ENCODE measurements at places on chromosomes 2 and 18.

DNA sequence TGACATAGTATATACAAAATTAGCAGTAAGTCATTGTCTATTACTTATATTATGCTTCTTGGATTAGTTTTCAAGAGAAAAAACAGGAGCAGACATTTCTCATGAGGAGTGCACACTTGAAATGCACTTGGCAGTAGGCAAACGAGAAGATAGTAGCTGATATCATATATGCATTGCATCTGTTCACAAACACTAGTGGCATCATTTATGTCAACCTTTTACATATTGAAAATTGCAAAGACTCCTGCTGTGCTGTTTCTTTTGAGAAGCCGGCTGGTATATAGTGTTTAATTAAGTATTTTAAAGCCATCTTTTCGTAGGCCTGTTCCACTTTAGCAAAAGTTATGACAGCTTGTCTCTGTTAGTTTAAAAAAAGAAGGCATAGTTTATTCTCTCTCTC is 58.4 kb upstream of the SLC8A1 start:
- no peak for DNase-seq

DNA sequence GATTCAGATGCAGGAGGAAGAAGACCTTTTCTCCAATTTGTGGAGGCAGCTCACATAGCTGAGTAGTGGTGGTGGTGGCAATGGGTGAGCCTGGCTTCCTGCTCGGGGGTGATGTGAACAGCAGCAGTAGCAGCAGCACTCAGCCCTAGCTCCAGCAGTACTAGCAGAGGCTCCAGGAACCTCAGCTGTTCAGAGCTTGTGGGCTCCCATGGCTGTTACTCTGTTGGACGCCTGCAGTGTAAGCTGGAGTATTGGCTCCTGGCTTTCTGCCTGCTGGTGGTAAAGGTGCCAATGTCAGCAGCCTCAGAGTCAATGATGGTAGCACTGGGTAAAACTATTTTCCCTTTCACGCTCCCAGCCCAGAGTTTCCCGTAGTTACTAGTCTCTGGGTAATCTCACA is 3.1 kb upstream of the SEH1L start:
- no peak for DNase-seq

DNA sequence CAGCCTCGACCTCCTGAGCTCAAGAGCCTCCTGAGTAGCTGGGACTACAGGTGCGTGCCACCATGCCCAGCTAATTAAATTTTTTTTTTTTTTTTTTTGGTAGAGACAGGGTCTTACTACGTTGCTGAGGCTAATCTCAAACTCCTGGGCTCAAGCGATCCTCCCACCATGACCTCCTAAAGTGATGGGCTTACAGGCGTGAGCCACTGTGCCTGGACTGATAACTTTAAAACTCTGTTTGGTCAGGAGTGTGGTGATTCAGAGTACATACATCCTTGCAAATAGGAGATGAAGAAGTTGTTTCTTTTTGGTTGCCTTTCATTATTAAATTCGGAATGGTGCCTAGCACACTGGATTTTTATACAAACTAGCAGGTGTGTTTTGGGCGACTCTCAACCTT is 73.0 kb downstream of the LTBP1 start:
- no peak for DNase-seq

DNA sequence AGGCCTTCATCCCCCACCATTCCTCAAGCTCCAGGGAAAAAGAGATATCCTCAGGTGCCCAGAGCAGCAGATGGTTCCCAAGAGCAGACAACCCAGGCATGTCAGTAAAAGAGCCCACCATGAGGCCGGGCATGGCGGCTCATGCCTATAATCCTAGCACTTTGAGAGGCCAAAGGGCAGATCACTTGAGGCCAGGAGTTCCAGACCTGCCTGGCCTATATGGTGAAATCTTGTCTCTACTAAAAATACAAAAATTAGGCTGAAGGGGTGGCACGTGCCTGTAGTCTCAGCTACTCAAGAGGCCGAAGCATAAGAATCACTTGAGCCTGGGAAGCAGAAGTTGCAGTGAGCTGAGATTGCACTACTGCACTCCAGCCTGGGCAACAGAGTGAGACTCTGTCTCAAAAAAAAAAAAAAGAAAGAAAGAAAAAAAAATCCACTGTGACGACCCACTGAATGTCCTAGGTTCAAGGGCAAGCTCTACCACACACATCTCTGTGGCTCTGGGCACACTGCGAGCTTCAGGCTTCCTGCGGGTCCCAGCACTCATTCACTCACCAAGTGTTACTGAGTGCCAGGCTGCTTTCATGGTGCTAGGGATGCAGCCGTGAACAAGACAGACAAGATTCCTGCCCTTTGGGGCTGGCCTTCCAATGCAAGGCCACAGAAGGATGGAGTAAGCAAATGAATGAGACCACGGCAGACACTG is 6.5 kb upstream of the DUSP2 start:
- DNase-seq = no peak

GRCh38 chr2:162072976-162073887 is 783 bp downstream of the DPP4 start:
- DNase-seq = no peak

GRCh38 chr2:84297155-84297554 is 161.9 kb downstream of the SUCLG1 start:
- no peak for DNase-seq

DNA sequence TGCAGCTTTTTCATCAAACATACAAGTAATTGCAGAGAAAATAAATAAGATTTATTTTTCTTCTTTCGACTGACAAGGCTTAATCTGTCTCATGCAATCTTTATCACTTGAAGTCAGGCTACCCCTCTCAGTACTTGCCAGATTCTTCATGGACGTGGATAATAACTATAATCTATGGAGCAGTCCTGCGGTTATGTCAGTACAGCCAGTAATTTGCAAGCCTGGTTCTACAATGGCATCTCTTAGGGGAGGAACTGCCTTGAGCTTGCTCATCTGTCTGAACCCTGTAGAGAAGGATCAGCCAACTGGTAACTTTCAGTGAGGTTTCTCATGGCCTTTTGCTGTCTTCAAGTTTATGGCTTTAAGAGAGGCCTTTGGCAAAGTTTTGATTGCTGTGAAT is 35.5 kb upstream of the LRRTM1 start:
- no peak for DNase-seq

- DNase-seq = no peak
Observed at GRCh38 chr2:237511433-237511832, 24.4 kb downstream of the MLPH start.

DNA sequence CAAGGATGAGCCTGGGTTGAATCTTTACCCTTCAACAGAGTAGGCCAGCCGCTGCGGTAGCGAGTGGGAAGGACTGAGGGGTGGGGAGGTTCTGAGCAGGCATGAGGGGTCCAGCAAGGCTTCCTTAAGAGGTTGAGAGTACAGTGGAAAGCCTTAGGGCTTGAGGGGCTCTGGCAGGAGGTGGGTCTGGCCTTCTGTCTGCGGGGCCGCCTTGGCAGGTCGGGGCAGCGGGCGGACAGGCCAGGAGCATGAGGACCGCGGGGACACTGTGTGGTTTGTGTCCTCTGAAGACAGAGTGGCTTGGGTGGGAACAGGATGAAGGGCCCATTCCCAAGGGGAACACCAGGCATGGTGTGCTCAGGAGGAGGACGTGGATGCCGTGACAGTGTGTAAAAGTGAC is 250.3 kb downstream of the AGAP1 start:
- no peak for DNase-seq

DNA sequence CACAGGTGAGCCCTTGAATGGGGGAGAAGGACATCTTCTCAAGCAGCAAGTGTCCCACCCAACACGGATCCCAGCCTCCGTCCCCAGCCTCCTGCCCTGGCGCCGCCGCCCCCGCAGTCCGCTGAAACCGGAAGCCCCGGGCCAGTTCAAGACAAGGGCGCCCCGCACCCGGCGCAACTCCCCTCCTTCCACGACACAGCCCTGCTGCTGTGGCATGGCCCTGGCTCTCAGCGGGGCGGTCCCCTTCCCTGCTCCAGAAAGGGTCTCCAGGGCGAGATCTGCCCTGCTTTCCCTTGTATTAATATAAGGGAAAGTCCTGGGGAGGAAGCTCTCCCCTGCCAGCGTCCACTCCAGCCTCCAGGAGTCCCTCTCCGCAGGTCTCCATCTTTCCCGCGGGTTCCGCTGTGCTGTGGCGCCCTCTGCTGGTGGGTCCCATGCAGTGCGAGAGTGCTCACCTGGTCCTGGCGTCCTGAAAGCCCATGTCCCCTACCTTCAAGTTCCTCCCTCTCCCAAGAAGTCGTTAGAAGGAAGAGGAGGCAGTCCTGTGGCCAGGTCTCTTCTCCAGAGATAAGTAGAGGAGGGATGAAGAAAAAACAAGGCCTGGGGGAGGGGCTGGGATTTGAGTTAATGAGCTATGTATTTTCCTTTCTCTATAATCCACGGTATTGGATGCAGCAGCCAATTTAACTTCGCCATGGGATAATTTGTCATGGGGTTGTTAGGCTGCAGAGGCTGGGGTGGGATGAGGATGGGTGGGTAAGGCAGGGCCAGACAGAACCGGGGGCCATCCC is 176.0 kb downstream of the SMAD2 start:
- peak; percentile 23 for DNase-seq

- DNase-seq = peak; percentile 60
Observed at GRCh38 chr2:237427769-237428506, 14.0 kb upstream of the COL6A3 start.

GRCh38 chr2:107338059-107338458 is 452.1 kb upstream of the ST6GAL2 start:
- no peak for DNase-seq

GRCh38 chr2:218472988-218473387 is 54.1 kb downstream of the VIL1 start:
- DNase-seq = no peak

DNA sequence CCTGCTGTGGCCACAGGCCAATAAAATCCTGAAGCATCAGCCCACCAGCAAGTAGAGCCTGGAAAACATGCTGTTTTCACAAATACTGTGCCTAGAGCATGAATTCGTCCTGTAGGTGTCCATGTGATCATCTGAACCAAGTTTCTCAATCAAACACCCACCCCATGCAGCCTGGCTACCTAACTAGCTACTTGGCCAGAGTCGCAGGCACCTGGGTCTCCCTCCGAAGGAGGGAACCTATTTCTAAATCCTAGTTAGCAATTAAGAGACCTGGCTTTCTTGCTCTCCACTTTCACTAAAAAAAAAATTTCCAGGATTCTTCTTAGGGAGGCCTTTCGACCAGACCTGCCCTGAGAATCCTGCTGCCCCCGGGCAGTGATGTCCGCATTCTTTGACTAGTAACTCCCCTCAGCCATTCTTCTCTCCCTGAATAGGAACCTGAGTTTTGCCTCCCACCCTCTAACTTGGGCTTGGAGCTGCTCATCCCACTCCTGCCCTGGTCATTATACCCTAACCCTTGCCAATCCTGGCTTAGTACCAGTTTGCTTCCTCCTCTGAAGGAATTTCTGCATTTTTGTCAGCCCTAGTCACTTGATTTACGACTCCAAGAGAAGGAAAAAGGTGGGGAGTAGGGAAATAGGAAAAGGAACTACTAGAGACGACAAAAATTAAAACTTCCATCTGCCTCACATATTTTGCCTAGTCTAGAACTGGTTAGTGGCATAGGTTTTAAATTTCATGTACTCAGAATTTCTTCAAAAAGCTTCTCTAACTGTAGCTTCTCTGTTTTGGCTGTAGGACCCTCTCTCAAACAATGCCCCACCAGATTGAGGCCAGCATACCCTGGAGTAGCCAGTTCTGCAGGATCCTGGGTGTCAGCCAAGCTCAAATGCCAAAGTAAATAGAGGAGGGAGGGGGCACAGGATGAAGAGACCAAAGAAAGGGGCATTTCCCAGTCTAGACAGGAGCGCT is 25.4 kb upstream of the TANK start:
- DNase-seq = no peak

DNA sequence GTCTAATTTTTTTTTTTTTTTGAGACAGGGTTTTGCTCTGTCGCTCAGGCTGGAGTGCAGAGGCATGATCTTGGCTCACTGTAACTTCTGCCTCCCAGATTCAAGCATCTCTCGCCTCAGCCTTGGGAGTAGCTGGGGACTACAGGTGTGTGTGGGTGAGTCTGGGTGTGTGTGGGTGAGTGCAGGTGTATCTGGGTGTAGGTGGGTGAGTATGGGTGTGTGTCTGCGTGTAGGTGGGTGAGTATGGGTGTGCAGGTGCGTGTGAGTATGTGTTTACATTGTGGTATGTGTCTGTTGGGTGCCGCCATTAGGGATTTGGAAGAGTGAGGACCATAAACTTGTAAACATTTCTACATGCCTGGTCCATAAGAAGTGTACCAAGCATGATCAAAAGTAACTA is 1.5 kb upstream of the RAB6C start:
- DNase-seq = no peak

- DNase-seq = no peak
Observed at GRCh38 chr2:61898810-61899209, 6.7 kb upstream of the COMMD1 start.

DNA sequence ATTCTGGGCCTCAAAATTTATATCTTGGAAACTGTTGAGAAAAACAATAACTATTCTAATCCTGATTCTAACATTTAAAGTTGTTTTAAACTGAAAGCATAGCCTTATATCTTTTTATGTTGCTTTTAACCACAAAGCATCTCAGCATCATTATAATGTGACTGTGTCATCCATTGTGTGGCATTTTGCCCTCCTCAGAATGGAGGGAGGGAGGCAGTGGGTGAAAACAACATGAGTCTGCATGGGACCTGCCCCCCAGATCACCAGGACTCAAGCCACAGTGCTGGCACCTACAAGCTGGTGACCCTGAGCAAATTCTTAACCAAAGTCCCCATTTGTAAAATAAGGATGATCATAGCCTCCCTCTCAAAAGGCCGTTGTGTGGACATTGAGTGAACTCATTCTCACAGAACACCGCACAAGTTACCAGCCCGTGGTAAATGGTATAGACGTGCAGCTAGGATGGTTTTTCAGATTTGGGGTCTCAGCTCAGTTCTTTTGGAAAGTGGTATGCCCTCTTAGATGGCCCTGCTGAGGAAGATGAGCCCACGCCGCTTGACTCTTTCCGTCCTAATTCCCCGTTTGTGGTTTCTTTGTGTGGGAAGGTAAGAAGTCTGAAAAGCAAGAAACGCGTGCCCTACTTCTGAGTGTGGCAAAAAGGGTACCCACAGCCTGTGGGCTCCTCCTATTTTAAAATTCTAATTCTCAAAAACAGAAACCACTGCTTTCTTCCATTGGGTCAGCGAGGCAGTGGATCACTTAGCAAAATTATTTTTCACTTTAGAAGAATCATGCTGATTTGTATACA is 305.0 kb upstream of the ID2 start:
- DNase-seq = peak; percentile 4

DNA sequence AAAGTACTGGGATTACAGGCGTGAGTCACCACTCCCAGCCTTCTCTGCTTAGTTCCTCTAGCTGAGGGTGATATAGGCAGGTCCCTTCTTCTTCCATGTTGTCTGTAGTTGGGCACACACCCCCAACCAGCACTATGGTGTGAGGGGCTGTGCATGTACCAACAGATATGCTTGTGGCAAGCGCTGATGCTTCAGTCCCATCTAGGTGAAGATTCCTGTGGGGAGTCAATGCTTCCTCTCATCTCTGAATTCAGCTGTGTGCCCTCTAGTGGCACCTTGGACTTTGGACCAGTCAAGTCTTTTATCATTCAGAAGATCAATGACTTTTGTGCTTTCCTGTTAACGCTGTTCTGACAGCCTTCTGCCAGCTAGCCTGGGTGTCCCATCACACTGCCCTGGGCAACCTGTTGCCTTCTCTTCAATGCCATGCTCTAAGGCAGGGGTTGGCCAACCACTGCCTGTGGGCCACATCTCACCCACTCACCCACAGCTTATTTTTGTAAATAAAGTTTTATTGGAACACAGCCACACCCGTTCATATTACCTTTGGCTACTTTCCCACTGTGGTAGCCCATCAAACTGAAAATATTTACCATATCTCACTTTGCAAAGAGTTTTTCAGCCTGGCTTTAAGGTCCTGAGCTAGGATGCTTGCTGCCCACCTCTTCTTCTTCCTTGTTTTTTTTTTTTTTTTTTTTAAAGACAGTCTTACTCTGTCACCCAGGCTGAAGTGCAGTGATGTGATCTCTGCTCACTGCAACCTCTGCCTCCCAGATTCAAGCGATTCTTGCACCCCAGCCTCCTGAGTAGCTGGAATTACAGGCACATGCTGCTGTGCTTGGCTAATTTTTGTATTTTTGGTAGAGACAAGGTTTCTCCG is 51.0 kb downstream of the NPAS2 start:
- DNase-seq = no peak

Measured in stimulated activated CD8-positive, alpha-beta memory T cell treated with anti-CD3 and anti-CD28 coated beads, Interleukin-2, amount 100 ng/mL, for 48 hours (primary cell).